ENCODE measurements at places on chromosomes 4 and X.

DNA sequence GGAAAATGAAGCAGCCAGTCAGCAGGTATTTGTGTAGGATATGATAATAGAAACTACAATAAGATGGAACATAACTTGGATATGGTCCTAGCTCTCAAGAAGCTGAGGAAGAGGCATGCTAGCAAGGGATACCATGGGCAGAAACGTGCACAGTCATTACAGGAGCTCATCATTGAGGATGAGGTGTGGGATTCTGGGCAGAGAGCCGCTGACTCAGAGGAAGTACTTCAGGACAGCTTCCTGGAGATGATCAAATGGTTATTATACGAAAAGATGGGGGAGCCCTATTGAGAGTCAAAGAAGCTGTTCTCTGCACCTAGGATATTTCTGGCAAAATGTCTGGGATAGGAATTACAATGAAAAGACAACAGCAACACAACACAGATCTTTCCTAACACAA is 116.0 kb upstream of the PDE5A start:
- DNase-seq = no peak

- DNase-seq = no peak
These were observed 44.1 kb downstream of the CHRNA9 start for GRCh38 chr4:40379248-40379647.

- DNase-seq = no peak
These were observed 46.7 kb downstream of the REELD1 start for GRCh38 chr4:146261041-146261440.

DNA sequence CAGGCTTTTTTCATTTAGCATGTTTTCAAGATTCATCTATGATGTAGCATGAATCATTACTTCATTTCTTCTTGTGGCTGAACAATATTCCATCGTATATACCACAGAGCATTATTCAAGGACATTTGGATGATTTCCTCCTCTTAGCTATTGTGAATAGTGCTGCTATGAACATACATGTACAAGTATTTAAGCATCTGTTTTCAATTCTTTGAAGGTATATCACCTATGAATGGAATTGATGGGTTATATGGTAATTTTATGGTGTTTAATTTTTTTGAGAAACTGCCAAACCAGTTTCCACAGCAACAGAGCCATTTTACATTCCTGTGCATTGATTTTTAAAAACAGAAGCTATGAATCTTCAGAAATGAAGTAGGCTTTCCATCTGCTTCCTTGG is 36.1 kb upstream of the WDR19 start:
- no peak for DNase-seq

GRCh38 chr4:164514765-164515164 is 239.2 kb upstream of the SMIM31 start:
- no peak for DNase-seq

DNA sequence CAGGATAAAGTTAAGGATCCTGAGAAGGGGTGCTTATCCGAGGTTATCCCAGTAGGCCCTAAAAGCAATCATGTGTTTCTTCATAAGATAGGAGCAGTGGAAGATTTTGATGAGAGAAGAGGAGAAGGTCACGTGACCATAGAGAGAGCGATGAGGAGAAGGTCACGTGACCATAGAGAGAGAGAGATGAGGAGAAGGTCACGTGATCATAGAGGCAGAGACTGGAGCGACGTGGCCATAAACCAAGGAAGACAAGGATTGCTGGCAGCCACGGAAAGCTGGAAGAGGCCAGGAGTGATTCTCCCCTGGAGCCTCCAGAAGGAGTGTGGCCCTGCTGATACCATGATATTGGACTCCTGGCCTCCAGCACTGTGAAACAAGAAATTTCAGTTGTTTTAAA is 38.4 kb upstream of the ZNF518B start:
- no peak for DNase-seq

DNA sequence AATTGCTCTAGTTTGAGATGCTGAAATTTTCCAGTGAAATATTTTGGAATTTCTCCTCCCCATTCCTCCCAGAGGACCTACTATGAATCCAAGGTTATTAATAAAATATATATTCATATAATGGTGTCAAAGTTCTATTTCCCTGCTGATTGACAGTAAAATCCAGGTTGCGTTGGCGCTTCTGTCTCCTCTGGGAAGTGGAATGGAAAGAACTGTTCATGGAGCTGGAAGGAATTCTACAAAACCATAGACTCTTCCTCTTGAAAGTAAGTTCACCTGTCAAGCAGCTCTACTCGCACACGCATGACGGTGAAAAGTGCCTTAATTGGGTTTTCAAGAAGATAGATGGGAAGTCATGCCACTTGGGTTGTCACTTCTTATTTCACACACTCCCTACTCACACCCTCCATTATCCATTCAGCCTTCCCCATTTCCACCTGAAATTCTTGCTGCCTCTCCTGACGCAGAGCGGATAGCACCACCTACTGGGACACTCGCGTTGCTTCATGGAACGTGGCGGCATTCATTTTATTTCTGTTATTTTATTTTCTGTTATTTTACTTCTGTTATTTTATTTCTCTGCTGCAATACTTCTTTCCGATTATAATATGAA is 351.6 kb downstream of the NLGN4X start:
- DNase-seq = no peak

Measured in CD4-positive, alpha-beta T cell treated with Interleukin-1 beta for 1 hour (primary cell).